Stimulated activated CD8-positive, alpha-beta memory T cell treated with anti-CD3 and anti-CD28 coated beads, Interleukin-4, amount 100 ng/mL, for 1 hour (primary cell): ENCODE measurements at places on chromosomes 6 and 20.

GRCh38 chr6:126535138-126535537 is 195.2 kb downstream of the CENPW start:
- DNase-seq: no peak

- DNase-seq: no peak
These were observed 1.8 kb downstream of the GTPBP2 start for GRCh38 chr6:43627008-43627825.

DNA sequence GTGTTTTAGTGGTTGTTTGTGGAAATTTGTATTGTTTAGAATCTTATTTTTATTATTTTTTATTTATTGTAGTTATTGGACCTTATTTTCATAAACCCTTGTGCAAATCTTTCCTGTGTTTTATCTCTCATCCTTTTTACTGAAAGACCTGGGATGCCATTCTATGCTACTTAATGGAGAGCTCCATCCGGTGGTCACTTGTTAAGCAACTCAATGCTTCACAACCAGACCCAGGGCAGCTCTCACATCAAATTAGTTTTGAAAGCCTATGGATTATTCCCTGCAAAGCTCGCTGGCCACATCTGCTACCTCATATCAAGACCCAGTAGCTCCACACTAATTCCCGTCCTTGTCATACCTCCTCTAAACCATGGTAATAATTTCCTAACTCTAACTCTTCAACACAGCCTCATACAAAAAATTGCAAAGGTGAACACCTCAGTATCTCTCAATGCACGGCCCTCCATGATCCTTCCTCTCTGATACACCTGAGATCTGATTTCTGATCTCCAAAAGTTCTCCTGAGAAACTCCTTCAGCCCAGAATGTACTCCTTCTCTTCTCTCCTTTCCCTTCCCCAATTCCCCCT is 296.6 kb upstream of the MANEA start:
- DNase-seq: no peak

DNA sequence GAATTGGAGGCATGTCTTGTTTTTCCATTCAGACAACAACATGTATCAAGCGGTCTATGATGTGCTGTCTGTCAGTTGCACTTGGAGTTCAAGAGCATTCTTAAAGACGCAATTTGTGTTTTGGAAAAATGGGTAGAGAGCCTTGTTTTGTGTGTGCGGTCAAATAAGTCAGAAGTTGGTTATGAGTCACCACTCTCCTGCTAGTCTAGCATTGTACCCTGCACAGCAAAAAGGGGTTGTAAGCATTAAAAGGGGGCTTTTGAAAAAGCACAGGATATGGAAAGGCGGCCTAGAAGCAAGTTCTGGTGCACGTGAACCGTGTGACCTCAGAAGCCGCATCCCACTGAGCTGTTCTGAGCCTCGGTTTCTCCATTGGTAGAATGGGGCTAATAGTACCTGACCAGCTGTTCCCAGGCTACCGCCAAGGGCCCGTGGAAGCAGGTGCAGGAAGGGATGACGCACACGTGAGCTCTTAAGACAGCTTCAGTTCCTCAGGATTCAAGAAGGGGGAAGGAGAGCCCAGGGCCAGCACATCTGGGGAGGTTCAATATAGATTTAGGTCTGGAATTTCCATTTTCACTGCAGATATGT is 61.6 kb upstream of the SNX9 start:
- DNase-seq: no peak

- DNase-seq: no peak
These were observed 54.4 kb downstream of the HMGN3 start for GRCh38 chr6:79180052-79180451.

DNA sequence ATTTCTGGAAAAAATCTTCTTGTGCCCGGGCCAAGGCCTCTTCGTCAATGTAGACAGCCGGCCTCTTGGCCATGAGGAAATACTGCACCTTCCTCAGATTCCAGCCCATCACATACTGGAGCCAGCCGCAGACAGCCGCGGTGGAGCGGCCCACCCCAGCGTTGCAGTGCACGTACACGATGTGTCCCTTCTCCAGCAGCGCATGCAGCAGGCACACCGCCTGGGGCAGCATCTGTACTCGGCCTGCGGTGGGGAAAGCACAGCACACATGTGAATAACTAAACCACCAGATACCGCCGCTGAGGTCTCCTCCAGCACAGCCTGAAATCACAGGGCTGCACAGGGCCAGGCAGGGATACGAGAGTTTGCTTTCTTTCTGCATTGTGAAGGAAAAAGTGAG is 107.9 kb downstream of the EPM2A start:
- DNase-seq: no peak

- no peak for DNase-seq
These were observed 287.6 kb downstream of the ESR1 start for GRCh38 chr6:152094992-152095592.

GRCh38 chr6:110761371-110761770 is 53.9 kb downstream of the CDK19 start:
- DNase-seq: no peak

GRCh38 chr20:33373735-33374605 is 27.3 kb downstream of the CDK5RAP1 start:
- DNase-seq: no peak

DNA sequence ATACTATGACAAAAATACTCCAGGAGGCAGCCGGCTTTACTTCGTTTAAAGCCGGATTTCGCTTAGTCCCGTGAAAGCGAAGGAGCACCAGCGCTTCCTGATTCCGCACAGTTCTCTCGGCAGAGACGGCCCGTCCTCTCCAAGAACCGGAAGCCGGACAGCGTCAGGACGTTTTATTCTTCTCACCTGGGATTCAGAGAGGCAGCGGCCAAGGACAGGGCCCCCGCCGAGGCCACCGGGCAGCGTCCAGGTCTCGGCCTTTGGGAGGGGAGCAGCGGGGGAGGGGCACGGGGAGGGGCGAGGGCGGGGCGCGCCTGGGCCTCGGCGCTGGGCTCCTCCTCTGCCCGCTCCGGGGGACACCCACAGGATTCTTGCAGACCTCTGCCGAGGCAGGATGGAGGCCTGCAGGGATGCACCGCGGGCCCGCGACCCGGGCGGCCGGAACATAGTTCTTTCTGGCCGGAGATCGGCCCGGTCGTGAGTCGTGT is 2.8 kb upstream of the DIDO1 start:
- no peak for DNase-seq

GRCh38 chr6:9482030-9482738 is 932.7 kb downstream of the TFAP2A start:
- no peak for DNase-seq

- DNase-seq: no peak
These were observed 280.5 kb downstream of the SYNE1 start for GRCh38 chr6:152356662-152357061.

DNA sequence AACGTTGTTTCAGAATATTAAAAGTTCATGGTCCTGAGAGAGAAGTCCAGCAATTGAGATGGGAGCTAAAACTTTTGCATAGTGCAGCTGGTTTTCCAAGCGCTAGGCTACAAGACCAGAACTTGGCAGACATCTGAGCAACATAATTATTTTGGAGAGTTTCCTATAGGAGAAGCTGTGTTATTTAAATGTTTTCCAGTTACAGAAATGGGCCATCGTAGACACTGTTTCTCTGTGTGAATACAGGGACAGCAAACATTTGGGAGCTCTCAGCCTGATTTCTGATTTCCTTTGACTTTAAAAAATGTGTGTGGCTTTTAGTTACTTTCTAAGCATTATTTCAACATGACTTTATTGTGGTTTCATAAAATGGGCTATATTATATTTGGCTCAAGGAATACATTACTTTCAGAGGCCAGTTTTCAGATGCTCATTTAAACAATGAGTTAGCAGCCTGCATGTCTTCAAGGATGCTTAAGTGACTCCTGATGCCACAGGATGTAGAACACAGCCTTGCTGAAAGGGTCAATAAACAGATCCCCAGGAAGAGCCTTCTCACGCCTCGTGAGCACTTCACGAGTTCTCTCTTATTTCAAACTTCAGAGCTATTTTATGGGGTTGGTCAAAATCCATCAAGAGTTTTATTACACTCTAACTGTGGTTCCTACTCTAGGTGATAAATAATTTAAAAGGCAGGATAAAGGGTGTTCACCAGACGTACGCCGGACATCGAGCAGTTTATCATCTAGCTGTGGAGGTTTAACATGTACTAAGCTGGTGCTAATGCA is 193.8 kb downstream of the SMOC2 start:
- no peak for DNase-seq

- no peak for DNase-seq
These were observed 9.4 kb upstream of the ACSS1 start for GRCh38 chr20:25067102-25067987.

GRCh38 chr6:53014063-53014462 is 19.0 kb upstream of the GSTA4 start:
- no peak for DNase-seq
